ENCODE measurements at places on chromosomes 5 and 9.

DNA sequence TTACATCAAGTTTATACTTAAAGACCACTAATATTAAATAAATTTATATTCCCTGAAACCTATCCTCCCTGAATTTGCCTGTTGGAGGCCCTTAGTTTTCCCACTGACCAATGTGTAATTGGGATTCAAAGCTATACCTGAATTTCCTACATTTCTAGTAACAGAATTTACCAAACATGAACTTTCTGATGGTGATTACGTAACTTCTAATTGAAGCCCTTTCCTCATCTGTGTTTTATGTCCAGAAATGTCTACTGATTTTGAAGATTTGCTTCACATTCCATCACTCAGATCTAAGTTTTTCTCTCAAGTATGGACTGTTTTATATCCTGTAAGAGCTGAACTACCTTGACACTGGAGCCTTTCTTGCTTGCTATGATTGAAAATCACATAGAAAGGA is 12.8 kb downstream of the ZFP62 start:
- DNase-seq: no peak

GRCh38 chr5:118605761-118606160 is 382.6 kb downstream of the DTWD2 start:
- DNase-seq: no peak

DNA sequence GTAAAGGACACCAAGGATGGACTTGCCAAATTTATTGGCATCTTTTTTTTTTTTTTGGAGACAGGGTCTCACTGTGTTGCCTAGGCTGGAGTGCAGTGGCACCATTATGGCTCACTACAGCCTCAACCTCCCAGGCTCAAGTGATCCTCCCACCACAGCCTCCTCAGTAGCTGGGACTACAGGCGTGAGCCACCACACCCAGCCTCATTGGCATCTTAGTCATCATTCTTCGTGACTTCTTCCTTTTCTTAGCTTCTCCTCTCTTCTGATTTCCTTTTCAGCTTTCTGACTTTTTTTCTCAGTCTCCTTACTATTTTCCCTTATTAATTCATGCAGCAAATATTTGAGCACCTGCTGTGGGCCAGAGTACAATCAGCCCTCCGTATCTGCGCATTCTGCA is 6.1 kb downstream of the MAML1 start:
- DNase-seq: no peak

DNA sequence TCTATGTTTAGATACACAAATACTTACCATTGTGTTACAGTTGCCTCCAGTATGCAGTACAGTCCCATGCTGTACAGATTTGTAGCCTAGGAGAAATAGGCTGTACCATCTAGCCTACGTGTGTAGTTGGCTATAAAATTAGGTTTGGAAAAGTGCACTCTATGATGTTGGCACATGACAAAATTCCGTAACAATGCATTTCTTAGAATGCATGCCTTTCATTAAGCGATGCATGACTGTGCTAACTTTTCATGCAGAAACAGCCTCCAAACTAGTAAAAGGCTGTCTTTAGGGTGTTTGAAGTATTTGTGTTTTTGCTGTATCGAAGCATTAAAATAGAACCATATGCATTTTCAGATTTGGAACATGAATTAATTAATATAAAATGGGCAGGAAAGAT is 157.9 kb downstream of the RMI1 start:
- no peak for DNase-seq

DNA sequence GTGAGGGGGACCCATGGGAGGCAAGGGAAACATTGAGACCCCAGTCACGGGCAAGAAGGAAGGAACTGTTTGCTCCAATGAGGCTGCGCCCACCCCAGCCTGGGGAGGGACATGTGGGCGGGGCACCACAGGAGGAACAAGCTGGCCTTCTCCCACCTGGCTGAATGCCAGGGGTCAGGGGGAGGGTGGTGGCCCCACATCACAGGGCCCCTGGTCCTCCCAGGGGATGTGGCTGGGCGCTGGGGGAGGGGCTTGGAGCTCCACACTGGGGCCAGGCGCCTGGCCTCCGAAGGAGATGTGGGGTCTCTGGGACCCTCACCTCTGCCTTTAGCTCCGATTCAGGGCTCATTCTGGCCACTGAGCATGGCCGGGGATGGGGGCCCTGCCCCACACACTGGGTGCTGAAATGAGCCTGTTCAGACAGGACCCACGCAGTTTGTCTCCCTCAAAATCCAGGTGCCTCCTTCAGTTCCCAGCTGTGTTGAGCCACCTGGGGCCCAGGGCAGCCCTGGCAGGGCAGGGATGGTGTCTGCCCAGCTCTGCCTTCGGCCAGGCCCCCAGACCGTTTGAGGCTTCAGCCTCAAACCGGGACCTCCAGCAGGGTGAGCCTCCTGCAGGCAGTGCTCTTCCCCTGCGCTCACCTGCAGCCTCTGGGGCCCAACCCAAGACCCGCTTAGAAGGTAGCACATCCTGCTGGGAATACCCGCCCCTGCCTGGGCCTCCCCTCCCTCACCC is 33.2 kb upstream of the NOTCH1 start:
- no peak for DNase-seq

DNA sequence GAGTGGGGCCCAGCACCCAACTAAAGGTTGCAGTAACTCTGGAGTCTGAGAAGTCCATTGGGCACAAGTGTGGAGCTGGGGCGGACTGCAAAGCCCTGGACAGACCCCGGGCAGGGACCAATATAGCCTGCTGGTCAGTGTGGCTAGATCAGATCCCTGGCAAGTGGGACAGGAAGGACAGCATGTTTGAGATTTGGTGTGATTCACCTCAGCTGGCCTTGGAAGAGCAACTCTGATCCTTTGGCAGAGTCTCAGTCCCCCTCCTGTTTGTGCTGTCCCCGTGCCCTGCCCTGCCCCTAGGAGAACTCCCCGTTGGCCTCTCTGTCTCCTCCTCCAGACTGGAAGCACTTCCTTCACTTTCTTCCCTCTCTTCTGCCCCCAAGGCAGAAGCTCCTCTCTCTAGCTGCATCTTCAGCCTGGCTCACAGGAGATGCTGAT is 255.3 kb downstream of the FSTL4 start:
- DNase-seq: no peak

- no peak for DNase-seq
Measured at GRCh38 chr5:77266291-77266690, 55.8 kb downstream of the PDE8B start.

- no peak for DNase-seq
Measured at GRCh38 chr9:127520941-127521918, 69.9 kb downstream of the LRSAM1 start.

DNA sequence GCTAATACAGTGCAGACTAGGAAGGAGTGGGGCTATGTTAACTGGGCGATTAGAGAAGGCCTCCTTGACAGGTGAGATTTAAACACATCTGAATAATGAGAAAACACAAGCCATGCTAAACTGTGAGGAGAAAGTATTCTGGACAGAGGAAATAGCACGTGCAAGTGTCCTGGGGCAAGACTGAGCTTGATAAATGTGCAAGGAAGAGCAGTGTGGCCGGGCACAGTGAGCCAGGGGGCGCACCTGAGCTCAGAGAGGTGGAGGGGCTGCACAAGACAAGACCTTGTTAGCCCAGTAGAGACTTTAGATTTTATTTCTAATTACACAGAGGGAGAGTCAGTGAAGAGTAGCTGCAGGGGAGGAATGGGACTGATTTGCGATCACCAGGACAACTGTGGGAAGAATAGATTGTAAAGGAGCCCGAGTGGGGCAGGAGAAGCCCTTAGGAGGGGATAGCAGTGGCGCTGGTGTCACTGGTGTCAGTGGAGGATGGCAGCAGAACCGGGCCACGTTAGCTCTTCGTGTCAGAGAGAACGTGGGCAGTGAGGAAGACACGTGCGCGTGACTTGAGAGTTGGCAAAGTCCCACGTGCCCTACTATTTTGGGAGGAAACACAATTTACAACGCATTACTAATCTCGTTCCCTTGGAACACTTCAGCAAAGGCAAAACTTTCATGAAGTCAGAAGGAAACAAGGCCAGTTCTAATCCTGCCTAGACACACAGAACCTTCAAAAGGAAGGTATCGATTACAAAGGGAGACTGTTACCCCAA is 17.9 kb upstream of the C5orf47 start:
- no peak for DNase-seq

- DNase-seq: no peak
Measured at GRCh38 chr5:142621227-142621626, 64.7 kb downstream of the FGF1 start.

DNA sequence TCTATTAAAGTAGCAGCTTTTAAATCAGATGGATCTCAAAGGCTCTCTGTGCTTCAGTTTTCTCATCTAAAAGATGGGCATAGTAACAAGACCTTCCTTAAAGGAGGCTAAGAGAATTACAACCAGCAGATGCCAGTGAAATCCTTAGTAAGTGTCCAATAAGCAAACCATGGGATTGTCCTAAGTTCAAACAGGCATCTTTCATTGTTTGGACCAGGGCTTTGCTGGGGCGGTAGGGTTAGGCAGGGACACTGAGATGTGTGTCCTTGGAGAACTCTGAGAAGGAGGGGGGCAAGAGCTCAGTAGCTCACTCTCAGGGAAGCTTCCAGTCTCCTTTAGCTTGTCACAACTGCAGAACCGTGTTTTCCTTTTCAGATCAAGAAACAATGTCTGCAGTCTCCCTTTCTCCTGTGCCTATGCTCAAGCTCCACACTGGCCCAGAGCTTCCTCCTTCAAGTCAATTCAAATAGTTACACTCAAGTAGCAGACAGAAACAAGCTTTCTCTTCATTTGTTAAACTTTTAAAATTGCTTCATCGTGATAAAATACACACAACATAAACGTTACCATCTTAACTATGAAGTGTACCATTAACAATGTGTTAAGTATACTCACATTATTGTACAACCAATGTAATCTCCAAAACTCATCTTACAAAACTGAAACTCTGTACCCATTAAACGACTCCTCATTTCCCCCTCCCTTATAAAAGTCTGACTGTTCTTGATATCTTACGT is 216.2 kb downstream of the PIK3R1 start:
- no peak for DNase-seq

DNA sequence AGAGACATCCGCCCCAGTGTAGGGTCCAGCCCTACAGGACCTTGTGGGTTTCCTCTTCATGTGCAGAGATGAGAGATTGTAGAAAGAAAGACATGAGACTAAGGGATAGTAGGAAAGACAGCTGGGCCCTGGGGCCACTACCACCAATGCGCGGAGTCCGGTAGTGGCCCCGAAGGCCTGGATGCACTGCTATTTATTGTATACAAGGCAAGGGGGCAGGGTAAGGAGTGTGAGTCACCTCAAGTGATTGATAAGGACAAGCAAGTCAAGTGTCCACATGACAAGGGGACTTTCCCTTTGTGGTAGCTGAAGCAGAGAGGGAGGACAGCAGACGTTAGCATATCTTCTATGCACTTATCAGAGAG is 6.2 kb upstream of the TMEM141 start:
- no peak for DNase-seq

DNA sequence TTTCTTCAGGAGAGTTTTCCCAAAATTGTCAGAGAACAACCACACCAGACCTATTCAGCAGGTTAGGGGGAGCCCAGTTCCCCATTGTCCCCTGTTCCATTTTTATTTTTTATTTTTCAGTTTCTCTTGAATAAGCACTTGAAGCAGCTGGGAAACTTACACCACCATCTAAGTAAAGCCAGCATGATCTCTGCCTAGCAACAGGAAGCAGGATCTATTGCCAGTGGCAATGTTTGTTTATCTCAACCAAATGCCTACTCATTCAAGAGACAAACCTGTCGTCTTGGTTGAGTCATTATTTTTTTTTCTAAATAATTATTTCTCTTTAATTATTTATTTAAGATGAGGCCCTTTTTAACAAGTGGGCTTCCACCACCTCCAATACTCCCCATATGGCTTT is 379.3 kb downstream of the PLK2 start:
- no peak for DNase-seq

- no peak for DNase-seq
Measured at GRCh38 chr9:31677877-31678276, 706.6 kb upstream of the ACO1 start.

GRCh38 chr5:141923448-141924313 is at the start of gene DELE1:
DELE1 (plus strand) TSS chr5:141923871; CDS start chr5:141923942, 71 bp downstream.
- DNase-seq: peak; percentile 90

GRCh38 chr5:145840458-145841132 is 5.5 kb upstream of the PRELID2 start:
- no peak for DNase-seq

DNA sequence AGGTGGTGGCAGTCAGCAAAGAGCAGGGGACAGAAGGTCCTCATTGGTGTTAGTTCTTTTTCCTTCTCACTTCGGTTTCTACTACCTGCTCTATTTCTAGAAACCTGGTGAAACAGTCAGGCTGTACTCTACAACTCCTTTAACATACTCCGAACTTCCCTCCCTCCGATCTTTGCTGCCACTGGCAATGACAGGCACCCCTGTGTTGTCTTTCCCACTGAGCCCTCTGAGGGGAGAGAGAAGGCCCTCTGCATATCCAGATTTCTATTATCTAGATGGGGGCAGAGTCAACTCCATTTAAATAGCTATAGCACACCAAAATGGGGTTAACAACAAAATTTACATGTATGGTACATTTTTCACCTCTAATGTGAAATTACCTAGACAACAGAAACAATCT is 123.7 kb downstream of the CDK5RAP2 start:
- no peak for DNase-seq

GRCh38 chr5:38892363-38892762 is 46.6 kb downstream of the OSMR start:
- DNase-seq: no peak

GRCh38 chr9:124303762-124304161 is 46.0 kb downstream of the NEK6 start:
- DNase-seq: no peak

DNA sequence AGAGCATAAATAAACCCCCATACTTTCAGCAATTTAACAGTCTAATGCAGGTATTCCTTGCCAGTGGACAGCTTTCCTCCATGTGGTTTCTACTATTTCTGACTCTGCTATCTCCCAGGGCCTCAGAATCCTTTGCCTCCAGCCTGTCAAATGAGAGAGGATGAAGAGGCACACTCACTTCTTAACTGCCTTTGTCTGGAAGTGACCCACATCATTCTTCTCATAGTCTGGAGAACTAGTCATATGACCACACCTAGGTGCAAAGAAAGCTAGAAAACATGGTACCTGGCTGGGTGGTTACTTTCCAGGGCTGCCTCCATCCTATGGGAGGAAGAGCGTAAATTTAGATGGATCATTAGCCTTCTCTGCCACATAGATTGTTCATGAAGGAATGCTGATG is 22.5 kb downstream of the PALM2AKAP2 start:
- DNase-seq: no peak

DNA sequence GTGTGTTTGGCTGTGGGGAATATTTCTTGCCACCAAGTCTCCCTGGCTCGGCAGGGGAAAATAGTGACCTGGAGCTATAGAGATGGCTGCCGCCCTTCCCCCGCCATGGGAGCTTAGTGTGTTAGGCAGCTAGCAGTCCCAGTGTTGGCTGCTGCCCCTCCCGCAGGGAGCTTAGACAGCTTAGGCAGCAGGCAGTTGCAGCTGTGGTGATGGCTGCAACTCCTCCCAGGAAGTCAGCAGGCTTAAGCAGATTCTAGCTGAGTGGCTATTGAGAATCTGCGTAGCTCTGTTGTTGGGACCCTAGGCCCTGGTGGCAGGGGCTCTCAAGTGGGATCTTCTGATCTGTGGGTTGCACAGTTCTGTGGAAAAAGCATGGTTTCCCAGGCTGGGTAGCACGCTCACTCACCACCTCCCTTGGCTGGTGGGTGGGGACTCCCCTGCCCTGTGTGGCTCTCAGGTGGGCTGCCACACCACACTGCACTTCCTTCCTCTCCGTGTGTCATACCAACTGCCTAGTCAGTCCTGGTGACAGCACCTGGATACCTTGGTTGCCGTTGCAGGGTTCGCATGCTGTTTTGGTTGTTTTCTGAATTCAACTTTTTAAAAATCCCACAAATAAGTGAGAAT is 9.3 kb downstream of the OR1N2 start:
- DNase-seq: no peak

All from SHP77 treated with DMSO at 0.1 percent for 48 hours (cell line).